ENCODE measurements at places on chromosomes 6 and 20.

DNA sequence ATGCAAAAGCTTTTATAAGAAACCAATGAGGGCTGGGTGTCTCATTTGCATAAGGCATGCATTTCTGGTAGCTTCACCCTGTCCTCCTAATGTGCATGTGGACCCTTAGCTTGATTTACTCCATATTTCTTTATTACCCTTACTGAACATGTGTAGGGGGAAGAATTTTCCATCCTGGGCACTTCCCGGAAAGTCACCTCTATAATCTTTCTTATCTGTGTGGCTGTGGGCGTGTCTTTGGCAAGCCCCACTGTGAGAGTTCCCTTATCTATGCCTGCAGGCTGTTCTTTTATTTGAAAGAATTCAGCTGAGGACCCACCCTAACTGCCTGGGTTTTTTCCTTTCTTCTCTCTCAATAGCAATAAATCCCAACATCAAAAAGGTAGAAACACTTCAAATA lies 627.8 kb downstream of the DOK5 start:
- DNase-seq, result no peak

DNA sequence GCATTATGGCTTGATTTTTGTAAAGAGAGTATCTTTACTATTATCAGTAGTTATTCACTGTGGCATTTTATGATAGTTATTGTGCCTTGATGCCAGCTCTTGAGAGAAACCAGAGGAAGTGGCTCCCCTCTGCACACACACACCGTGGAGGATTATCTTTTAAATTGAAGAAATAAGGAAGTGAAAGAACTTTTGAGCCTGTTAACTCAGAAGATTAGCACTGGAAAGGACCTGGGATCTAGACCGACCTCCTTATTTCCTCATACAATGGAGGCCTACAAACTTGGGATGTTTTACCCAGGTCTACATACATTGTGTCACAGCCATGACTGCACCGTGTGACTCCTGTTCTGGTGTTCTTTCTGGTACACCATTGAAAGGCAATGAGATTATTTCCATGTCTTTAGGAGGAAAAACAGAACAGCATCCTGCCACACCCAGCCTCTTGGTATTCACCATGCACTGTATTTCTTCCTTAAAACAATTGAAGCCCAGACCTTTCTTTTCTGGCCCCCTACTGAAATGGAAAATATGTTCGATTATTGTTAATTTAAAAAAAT lies 40.6 kb downstream of the HECA start:
- DNase-seq, result no peak

DNA sequence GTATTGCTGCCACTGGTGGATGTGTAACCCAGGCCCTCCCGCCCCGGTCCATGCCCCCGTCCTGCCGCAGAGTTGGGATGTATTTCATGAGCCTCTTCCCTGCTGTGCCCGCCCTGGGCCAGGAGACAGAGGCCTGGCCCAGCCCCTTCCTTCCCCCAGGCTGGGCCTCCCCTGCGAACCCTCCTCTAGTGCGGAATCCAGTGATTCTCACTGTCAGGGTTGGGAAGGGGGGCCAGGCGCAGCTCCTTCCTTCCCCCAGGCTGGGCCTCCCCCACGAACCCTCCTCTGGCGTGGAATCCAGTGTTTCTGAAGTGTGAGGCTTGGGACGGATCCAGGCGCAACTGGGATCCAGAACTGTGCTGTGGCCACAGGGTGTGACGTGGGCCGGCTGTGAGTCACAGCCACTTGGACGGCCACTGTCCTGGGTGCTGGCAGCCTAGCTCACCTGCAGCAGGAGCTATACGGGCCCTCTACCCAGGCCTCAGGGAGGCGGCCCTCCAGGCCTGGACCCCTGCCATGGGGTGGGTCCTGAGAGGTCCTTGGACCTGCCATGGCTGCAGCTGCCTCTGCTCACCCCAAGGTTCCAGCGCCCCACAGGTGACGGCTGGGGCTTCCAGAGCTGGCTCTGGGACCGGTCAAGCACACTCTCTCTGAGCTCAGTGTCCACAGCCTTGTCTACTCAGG lies 28.3 kb downstream of the COL20A1 start:
- DNase-seq, result no peak

- DNase-seq, result no peak
Measured at GRCh38 chr20:62755817-62756724, 40.2 kb upstream of the MRGBP start.

DNA sequence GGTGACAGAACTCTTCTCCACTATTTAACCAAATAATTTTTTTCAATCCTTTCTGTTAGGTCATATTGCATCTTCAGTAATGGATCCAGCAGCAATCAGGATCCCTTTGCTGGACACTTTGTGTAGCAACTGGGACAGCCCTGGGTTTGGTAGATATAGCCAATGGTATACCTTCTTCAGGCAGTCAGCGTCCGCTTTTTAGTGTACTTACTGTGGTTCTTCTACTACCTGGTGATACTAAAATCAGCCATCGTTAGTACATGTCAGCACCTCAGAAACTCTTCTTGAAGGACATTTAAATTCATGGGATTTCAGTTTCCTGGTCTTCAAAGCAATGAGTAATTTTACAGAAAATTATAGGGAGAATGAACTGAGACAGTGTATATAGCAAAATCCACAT lies 93.5 kb downstream of the ADGRG6 start:
- DNase-seq, result no peak

GRCh38 chr6:55088902-55089301 lies 85.4 kb upstream of the HCRTR2 start:
- no peak for DNase-seq

DNA sequence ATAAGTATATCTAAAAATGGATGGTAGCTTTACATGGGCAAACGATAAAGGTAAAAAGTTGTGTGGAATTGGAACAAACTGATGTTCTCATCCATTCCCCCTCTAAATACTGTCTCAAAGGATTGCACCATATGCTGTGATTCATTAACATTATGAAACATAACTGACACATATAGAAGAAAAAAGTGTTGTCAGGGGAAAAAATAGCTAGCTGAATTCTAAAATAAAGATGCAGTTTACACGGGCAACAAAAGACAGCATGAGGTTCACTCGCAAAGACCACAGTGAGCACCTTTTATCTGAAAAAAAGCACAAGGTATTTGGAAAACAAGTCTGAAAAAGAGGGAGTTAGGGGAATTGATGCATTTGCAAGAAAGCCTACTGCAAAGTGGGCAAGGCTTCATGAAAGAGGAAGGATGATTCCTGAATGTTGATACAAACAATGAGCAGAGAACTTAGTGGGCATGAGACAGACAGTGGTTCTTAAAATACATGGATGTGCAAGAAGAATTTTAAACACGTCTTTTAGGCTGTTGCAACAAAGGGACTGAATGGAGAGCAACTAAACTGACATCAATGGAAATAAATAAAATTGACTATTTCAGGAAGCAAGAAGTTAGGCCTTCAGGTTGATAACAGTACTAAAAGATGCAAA lies 280.9 kb downstream of the KIF16B start:
- no peak for DNase-seq

DNA sequence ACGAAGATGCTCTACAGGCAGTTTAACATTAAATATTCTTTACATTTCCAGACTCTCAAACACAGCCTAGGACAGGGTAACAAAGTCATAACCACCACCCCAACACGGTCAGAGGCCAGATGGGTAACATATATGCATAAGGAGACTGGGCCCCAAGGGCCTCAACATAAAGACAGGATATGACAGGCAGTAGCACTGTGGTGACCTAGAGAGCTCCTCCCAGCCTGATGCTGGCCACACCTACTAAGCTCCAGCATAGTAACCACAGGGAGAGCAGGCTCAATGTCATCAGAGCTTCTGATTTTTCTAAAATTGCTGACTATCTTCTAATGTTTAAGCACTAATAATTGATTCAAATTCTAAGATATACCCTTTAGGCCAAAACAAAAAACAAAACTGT lies 21.7 kb downstream of the SMLR1 start:
- DNase-seq, result peak; percentile 3

DNA sequence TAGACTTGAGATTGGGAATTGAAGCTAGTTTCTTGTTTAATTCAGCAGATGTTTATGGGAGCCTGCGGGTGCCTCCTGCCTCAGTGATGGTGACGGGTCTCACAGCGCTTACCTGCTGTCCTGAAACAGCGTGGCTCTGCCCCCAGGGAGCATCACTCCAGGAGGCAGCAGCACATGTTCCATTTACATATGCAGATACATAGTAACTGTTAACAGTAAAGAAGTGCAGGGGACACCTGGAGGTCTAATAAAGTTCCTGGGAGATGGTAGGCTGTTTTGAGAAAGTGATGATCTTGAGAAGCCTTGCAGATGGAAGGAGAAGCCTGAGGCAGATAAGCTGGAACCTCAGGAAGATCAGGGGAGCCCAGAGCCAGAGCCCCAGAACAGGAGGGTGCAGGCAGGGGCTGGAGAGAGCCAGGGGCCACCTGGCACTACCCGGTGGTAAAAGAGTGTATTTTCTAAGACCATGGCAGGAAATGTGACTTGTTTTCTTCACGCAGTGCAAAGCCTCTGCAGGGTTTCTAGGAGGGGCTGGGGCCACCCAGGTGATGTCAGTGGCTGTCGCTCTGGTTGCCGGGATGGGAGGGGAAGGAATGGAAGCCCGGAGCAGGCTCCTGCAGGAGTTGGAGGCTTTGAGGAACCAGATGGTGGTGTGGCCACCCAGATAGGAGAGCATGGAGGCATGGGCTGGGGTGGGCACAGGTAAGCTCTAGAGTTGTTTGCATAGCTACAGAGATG lies 24.2 kb upstream of the KIF25 start:
- no peak for DNase-seq

DNA sequence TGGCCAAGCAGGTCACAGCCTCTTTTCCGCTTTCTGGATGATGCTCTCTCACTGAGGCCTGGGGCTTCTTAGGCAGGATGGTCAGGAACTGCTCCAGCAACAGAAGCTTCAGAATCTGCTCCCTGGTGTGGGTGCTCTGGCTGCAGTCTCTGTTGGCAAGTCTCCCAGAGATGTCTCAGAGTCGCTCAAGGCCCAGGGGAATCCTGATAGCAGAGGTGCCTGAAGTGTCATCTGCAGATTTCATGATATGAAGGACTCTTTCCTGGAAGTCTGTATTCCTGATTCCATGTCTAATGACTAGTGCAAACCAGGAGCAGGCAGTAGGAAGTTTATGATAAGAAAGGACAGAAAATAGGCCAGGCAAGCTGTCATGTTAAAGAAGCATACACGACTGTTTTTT lies 20.3 kb downstream of the ZSCAN31 start:
- no peak for DNase-seq

- DNase-seq, result no peak
Measured at GRCh38 chr6:163415620-163416556, 1.4 kb downstream of the QKI start.

DNA sequence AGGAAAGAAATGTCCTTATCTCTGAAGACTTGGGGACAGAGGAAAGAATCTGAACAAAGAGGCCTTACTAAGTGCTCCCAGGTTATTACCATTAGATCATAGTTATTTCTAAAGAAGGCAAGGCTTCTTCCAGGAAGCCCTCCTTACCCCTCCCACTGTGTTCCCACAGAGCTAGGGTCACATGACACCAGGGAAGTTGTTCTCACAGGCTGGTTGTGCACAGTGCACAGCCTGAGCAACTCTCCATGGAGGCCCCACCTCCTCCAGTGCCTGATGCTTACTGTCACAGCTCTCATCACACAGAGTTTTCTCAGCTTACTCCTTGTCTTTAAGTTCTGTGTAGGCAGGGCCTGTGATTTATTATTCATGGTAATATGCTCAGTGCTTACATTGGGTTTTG lies 68.9 kb upstream of the SCGN start:
- peak; percentile 52 for DNase-seq

GRCh38 chr6:150691463-150691862 lies 91.8 kb downstream of the PLEKHG1 start:
- no peak for DNase-seq

DNA sequence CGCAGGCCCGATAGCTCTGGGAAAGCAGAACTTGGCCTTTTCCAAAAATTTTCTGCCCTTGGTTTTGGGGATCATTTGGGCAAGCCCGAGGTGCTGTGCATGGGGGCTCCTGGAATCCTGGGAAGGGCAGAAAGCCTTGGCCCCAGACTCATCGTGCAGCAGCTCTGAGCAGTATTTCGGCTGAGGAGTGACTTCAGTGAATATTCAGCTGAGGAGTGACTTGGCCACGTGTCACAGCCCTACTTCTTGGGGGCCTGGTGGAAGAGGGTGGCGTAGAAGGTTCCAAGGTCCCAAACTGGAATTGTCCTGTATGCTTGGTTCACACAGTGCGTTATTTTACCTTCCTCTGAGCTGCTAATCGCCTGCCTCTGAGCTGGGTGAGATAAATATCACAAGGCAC lies 1.1 kb upstream of the BMP2 start:
- DNase-seq, result no peak

DNA sequence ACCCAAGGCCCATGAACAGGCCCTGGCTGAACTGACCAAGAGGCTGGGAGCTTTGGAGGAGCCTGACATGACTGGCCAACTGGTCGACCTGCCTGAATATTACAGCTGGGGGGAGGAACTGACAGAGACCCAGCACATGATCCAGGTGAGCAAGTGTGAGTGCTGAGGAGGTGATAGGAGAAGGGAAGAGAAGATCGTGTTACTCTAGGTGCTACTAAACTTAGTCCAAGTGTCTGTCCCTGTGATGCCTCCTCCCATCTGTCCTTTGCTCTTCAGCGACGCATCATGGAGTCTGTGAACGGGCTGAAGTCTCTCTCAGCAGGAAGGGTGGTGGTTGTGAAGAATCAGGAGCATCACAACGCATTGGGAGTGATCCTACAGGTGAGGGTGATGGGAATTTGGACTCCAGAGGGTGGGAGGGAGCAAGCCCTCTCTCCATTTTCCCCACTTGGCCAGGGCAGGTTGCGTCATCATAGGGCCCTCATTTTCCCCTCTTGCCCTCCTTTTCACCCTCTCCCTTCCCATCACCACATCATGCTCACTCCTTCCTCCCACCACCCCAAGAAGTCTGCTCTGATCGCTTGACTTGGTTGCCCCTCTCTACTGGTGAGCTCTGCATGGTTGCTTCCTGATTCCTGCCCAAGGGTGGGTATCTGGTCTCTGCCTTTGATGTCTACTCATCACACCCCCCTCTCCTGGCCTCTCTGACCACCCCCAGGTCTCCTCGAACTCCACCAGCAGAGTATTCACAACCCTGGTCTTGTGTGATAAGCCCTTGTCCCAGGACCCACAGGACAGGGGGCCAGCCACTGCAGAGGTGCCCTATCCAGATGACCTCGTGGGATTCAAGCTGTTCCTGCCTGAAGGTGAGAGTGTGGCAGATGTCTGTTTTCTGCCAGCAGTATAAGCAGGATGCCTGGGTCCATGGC lies 4.7 kb downstream of the DXO start:
- no peak for DNase-seq

DNA sequence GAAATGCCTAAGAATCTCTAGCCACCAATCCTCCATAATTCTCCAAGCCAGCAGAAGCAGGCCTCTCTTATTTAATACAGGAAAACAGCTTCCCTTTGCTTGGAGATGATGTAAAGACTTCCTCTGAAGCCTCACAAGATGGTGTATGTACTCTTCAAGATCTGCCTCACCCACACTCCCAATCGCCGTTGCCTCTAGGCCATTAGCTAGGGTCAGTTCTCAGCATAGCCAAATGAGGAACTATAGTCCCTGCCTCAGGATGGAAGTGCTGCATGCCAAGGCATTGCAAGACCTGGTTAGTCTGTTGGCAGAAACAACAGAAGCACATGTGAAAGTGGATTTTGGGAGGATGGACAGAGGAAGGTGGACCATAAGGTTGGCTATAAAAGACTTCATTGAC lies 139.1 kb downstream of the SCML4 start:
- DNase-seq, result no peak

- DNase-seq, result no peak
Measured at GRCh38 chr6:153129873-153130514, 1.1 kb downstream of the RGS17 start.
